ENCODE measurements at places on chromosomes 1 and 21. TPM values are rescaled to one million over a fixed set of nuclear protein-coding genes. Genes with fewer than 3 reads are reported as not detected.

DNA sequence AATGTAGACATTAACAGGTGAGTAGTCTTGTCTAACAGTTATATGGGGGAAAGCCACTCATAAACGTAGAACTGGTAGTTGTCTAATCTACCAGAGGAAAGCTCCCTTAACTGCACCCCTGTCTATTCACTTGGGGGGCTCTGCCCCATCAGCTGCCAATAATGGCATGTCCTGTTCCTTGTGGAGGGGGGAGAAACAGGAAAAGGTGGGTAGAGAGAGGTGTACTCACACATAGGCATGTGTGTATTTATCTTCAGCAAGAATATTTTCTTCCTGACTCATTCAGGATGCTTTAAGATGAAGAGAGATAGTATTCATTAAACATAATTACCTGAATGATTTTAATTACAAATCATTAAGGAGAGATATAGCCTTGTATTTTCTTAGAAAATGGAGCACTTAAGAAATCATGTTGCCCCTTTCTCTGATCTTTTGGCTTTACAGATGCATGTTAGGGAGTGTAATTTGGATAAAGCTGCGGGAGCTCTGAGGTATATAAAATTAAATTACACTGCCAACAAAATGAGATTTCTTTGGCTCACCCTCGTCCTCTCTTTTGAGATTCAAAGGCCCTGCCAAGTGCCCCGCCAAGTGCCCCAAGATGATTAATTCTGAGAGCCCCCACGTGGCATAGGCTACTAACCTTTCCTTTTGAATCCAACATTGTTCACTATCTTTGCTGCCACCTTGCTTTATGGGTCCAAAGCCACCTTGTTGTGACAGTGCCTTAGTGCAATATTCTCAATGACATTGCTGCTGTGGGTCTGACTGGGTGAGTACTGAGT, 286.3 kb upstream of the LYPLAL1 start:
- no peak for DNase-seq

CD101 gene
- total RNA-seq, result 2.9 TPM

PDZK1 gene
- not detected for total RNA-seq

RASAL2 gene
- 43.5 TPM for total RNA-seq

ATAD3B gene
- total RNA-seq, result 21.4 TPM

LCE2B gene
- not detected for total RNA-seq

Data from tibial nerve (tissue), 4 donors.